ENCODE measurements at places on chromosomes 4 and X. TPM values are rescaled to one million over a fixed set of nuclear protein-coding genes. Genes with fewer than 3 reads are reported as not detected.

PRRG1 gene
- 12.1 TPM for polyA plus RNA-seq

PTPN13 gene
- polyA plus RNA-seq: 7.0 TPM

MAP3K15 gene
- polyA plus RNA-seq: 0.38 TPM

USP17L29 gene
- not detected for polyA plus RNA-seq

EFHC2 gene
- polyA plus RNA-seq: 0.11 TPM

DGKQ gene
- 4.4 TPM for polyA plus RNA-seq

Data from muscle of back (tissue), 13 donors.